CD4-positive, alpha-beta T cell treated with Interleukin-2 at 100 ng/mL for 4 hours (primary cell): ENCODE measurements at places on chromosomes 6 and 20.

- DNase-seq = no peak
These were observed 87.9 kb downstream of the BFSP1 start for GRCh38 chr20:17443131-17443858.

- no peak for DNase-seq
These were observed 216.5 kb downstream of the PTPRK start for GRCh38 chr6:128303870-128304269.

DNA sequence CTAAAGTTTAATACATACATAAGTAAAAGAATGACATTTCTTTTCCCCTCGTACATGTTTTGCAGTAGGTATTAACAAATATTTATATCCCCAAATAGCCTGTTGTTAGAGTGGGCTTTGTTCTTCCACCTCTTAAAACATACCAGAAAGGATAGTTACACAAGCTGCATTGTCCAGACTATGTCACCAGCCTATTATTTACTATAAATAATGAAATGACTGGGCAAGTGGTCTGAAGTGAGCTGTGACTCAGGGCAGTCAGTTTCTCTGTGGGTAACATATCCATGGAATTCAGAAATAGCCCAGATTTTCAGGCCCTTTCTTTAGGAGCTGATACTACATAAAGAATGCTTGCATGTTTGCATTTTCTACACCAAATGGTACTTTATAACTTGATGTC is 60.1 kb downstream of the FUT9 start:
- no peak for DNase-seq

- DNase-seq = no peak
These were observed 372.1 kb upstream of the CNR1 start for GRCh38 chr6:88538130-88538706.

GRCh38 chr20:32460683-32461320 is 102.7 kb downstream of the ASXL1 start:
- DNase-seq = no peak

- DNase-seq = no peak
These were observed 127.9 kb downstream of the QRSL1 start for GRCh38 chr6:106757267-106757666.

DNA sequence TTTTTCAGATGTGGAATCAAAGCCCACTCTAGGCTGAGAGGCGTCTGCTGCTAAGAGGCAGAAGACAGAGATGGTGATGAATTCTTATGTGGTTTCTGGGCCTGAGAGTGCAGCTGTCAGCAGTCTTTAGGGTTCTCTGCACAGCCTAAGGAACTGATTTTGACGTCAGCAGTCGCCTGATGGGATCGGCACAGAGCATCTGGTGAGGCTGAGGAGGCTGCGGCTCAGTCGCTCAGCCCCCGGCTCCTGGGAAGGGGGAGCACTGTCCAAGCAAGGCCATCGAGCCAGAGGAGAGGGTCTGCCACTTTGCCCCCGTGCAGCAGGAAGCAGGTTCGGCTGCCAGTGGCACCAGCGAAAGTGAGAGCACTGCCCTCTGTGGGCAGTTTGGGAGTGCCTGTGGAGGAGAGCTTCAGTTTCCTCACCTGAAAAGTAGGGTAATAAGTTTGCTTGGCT is 92.5 kb downstream of the TCP11 start:
- DNase-seq = peak; percentile 4

DNA sequence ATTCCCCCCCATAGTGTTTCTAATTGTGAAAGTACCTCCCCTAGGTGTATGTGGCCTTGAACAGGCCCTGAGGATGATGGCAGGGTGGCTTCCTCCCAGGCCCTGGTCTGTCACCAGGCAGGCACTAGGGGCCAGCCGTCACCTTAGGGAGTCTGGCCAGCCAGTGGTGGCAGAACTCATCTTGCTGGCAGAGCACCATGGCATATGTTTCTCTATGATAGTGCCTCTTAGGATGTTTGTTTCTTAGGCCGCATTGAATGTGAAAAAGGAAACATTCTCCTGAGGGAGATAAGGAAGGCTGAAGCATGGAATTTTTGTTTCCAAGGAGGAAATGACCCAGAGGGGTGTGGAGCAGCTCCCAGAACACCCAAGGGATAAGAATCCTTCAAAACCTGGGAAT is 45.2 kb upstream of the KLHL31 start:
- no peak for DNase-seq

- no peak for DNase-seq
These were observed 1.4 kb downstream of the TOP1 start for GRCh38 chr20:41030061-41030460.

- no peak for DNase-seq
These were observed 14.4 kb upstream of the RIPPLY2 start for GRCh38 chr6:83838727-83839126.

- DNase-seq = no peak
These were observed 201.6 kb downstream of the BTBD9 start for GRCh38 chr6:38438097-38438496.

GRCh38 chr6:61947311-61947947 is 338.6 kb downstream of the KHDRBS2 start:
- DNase-seq = no peak

DNA sequence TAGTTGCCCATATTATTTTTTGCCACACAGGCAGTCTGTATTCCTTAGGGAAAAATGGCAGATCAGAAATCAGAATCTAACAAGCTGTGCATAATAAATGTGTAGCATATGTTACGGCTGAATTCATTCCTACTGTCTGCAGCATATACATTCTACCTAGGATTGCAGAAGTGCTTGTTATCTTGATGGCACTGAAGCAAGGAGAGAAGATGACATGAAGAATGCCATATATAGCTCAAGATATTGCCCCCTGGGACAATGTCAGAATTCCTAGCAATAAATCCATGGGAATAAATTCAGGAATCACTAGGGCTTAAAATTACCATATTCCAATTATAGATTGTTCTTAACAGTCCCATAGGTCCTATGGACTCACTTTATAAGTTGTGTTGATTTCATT is 293.0 kb upstream of the CNR1 start:
- DNase-seq = no peak

- no peak for DNase-seq
These were observed 17.0 kb downstream of the PHF20 start for GRCh38 chr20:35788796-35789195.

DNA sequence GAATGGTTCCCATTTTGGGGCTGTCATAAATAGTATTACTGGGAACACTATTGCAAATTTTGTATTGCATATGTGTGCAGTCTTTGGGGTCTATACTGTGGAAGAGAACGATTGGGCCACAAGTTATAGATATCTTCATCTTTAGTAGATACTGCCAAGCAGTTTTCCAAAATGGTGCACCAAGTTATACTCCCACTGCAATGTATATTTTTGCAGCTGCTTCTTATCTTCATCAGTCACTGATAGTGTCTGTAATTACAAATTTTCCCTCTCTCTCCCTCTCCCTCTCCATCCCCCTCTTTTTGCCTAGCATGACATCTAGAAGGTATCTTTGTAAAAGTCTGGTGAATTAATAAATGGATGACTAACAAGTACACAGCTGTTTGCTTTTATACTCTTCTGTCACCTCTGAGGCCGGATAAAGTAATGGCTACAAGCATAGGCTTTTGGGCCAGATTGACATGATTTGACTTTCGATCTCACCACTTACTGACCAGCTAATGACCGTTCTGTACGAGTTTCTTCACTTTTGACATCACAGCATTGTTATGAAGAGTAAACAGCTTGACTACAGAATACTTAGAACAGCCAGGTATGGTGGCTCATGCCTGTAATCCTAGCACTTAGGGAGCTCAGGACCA is 113.3 kb upstream of the SLC2A12 start:
- no peak for DNase-seq

DNA sequence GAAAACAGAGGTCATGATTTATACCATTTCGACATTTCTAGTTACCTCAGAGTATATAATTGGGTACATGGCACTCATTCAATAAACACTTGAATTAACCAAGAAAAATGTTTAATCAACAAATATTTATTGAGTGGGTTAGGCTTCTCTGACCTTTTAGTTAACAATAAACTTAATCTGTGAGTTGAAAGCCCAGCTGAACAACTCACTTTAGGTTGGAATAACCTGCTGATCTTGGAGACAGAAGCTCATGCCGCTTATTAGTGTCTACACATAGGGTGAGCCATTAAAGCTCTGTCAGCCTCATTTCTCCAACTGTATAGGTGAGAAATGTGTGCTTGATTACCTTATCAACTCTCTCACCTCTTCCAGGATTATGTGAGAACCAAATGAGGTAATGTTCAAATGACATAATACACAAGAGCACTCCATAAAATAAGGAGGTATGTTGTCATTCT is 98.2 kb upstream of the DTNBP1 start:
- no peak for DNase-seq

GRCh38 chr6:125808060-125808459 is 17.3 kb downstream of the NCOA7 start:
- no peak for DNase-seq

DNA sequence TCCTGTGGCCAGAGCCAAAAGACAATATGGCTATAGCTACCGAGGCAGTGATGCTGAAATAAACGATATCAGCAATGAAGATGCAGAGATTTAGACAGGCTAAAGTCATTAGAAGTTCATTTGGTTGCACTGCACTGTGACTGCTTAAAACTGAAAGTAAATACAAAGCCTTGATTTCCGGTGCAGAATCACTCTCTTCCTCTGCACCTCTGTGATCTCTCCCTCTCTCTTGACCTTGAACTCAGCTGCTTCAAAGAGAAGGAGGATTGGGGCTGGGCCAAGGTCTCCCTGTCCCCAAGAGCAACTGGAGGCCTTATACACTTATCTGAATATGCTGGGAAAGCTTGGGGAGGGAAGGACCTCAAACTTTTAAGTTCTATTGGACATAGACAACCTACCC is 34.6 kb upstream of the SPACA1 start:
- peak; percentile 32 for DNase-seq

GRCh38 chr6:132122871-132123270 is 171.7 kb upstream of the CCN2 start:
- no peak for DNase-seq

GRCh38 chr20:37457921-37458320 is 63.1 kb upstream of the NNAT start:
- DNase-seq = no peak

DNA sequence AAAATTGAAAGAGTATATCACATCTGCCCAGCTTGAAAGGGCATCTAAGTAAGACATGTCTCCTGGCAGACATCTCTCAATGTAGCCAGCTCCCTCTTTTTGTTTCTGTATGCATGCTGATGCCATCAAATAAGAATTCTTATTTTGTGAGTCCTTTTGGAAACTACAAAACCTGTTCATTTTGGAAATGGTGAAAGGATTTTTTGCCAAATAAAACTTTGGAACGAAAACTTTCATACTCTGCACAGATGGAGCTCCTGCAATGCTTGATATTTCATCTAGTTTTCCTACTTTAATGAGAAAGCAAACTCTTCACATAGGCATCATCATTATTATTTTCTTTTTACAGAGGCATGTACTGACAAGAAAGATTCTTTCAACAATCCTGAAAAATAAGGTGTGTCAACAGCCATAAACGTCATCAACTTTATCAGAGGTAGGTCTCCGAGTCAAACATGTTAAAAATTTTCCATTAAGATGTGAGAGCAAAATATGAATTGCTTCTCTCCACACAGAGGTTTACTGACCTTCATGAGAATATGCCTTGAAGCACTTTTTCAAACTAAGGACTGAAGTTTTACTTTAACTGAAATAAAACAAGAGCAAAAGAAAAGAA is 26.2 kb upstream of the CMTR1 start:
- no peak for DNase-seq

GRCh38 chr6:69791065-69791471 is 5.7 kb downstream of the LMBRD1 start:
- no peak for DNase-seq

- DNase-seq = no peak
These were observed 16.7 kb upstream of the ZFAND3 start for GRCh38 chr6:37802810-37803209.

DNA sequence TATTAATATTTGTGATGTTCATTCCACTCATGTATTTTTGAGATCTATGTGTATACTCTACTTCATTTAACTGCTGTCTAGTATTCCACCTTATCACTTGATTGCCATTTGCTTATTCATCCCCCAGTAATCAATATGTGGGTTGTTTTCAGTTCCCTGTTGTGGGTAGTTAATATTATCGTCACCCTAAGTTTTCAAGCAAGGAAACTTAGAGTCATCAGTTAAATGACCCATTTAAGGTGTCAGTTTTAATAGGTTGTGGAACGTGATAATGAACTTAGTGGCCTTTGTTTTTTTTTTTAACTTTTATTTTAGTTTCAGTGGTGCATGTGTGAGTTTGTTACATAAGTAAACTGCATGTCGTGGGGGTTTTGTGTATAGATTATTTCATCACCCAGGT is 90.3 kb downstream of the SLC24A3 start:
- DNase-seq = no peak

GRCh38 chr6:131979515-131980337 is 28.6 kb upstream of the CCN2 start:
- DNase-seq = no peak

GRCh38 chr20:32555584-32555983 is 29.5 kb downstream of the NOL4L start:
- no peak for DNase-seq

DNA sequence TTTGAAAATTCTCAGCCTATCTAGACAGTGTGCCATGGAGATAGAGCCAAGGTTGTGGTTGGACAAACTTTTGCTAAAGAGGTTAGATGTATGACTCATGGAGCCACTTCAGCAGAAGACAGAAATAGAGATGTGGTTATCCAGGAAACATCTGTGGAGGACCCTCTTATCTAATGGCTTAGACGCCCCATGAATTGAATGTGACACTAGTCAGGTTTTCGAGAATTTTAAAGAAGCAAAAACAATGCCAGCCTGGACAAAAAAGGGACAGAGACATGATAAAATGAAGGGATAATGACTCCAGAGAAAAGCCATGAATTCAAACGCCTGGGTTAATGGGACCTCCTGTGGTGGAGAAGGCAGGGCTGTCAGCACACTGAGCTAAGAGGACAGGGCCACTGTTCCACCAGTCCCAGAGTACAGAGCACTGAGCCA is 280.5 kb downstream of the CLVS2 start:
- DNase-seq = no peak

- DNase-seq = no peak
These were observed 75.4 kb upstream of the EEF1E1 start for GRCh38 chr6:8177721-8178120.

DNA sequence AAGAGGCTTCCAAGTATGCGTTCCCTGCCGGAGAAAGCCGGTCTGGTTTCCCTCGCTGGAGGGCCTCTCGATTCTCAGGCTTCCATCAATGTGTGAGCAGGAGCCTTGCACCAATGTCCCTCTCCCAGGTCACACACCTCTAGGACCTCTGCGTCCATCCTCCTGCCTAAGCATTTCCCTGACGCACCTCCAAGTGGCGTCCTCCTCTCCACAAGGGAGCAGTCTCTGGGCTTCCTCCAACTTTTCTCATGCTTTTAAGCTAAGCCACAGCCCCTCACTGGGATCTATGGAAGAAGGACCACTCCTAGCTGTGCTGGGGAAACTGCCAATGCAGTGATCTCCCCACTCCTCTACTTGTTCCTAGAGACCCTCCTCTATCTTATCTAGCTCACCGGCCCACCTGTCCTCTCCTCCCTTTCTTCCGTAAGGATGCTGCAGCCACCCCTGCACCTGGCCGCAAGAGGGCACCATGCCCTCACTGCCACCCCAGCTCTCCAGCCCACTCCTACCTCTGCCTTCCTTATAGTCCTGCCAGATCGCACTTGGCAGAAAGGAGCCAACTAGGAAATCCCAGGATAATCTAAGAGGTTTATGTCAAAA is 258.7 kb downstream of the LRFN2 start:
- DNase-seq = peak; percentile 28
